HEK293T (cell line): ENCODE measurements at places on chromosomes 1 and 21.

GRCh38 chr1:93332368-93332767, 13.3 kb upstream of the DR1 start:
- no peak for DNase-seq

DNA sequence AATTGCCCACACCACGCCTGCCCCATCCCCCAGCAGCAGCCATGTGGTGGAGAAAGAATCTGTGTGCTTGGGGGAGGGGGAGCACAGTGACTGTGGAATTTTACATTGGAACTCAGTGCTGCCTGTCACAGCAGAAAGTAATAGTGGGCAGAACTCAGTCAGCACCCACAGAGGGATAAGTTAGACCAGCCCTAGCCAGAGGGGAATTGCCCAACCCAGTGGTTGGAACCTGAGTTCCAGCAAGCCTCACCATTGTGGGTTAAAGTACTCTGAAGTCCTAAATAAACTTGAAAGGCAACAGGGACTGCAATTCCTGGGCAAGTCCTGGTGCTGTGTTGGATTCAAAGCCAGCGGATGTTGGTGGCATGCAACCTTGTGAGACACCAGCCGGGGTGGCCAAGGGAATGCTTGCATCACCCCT, 88.8 kb downstream of the MRPL39 start:
- DNase-seq = no peak

GRCh38 chr1:21232044-21232443, 55.3 kb upstream of the EIF4G3 start:
- peak; percentile 76 for DNase-seq

DNA sequence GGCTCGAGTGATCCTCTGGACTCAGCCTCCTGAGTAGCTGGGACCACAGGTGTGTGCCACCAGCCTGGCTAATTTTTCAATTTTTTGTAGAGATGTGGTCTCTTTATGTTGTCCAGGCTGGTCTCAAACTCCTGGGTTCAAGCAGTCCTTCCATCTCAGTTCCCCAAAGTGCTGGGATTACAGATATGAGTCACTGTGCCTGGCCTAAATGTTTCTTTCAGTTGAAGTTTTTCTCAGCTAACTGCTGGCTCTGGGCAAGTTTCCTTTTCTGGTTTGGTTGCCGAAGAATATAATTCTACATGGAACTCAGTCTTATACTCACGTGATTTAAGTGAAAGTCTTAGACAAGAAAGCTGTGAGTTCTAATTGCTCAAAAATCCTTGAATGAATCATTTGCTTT, 57.0 kb downstream of the SASS6 start:
- DNase-seq = no peak

- no peak for DNase-seq
Observed at GRCh38 chr1:25593861-25594260, 22.7 kb upstream of the MAN1C1 start.
